ENCODE measurements at places on chromosomes 7 and 10.

GRCh38 chr7:74138334-74138867 is 35.8 kb upstream of the EIF4H start:
- DNase-seq = no peak

DNA sequence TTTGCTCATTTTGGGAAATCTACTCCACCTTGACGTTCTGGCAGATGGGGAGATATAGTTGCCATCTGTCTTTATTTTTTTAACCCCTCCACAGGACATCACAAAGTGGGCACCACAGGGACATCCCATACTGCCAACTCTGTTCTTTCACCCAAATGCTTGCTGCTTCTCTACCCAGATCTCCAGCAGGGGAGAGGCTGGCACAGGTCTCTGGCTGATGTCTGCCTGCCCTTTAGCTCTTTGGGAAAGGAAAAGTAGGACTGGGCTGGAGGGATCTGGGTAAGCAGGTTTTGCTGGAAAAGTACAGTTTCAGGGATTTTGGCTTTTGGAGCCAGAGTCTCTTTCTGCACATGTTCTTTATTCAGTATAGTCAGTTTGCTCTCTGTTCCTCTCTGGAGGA is 156.7 kb downstream of the ANLN start:
- DNase-seq = no peak

DNA sequence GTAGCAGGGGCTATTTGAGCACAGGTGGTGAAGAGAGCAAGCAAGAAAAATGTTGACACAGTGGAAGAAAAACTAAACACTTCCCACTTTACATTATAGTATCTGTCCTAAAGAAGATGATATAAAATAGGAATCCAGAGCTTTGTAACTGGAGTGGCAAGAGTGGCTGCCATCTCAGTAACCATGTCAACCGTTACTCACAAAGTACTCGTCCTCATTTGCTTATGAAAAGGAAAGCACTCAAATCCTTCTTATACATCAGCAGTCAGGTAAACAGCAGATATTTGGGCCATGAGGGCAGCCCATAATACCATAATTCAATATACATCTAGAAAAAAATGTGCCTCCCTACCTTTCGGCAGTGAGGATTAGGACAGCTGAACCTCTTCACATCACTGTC is 70.1 kb downstream of the RNF216 start:
- DNase-seq = no peak

DNA sequence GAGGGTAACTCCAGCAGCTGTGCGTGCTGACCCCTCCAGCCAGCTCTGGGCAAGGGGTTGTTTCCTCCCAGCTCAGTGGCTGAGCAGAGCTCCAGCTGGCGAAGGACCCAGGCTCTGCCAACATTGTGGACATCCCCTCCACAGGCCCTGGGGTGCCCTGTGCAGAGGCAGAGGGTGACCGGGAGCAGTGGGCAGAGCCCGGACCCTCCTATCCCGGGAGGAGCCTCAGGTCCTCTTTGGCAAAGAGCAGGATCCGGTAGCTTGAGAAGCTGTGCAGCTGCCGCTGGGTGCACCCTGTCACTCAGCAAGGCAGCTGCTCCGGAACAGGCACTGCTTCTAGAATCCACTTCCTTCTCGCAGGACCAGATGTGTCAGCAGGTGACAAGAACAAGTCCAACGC is 175.9 kb downstream of the EBF3 start:
- no peak for DNase-seq

GRCh38 chr7:76198202-76198601 is 3.5 kb upstream of the SRRM3 start:
- no peak for DNase-seq

DNA sequence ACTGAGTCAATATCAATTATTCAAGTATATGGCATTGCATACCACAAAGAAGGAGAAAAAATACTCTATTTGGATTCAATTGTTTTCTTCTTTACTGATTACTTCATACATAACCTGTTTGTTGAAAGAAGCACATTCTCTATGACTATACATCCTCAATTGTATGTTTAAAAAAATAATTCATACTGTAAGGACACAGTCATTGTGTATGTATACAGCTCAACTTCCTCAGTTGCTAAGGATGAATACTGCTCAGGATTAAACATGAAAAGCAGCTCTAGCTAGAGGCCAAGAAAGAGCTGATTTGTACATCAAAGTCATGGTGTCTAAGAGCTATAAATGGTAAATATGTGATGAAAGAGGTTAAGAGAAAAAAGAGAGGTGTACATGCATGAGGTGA is 15.8 kb upstream of the BPGM start:
- no peak for DNase-seq

All from OCI-M1 (cell line).